ENCODE measurements at places on chromosomes 4 and X.
A peak's percentile ranks its signal among the peaks of the same experiment; 100 is the strongest.

GRCh38 chrX:41490446-41490845 lies 43.3 kb downstream of the NYX start:
- H3K36me3 ChIP-seq = no peaks in the 10 kb centered on the region
- peaks cover 9% of the 10 kb centered on the region for H3K4me1 ChIP-seq
- H3K27ac ChIP-seq = no peak overlapping the region
- no peak overlapping the region for H3K4me3 ChIP-seq
- no peaks in the 10 kb centered on the region for H3K27me3 ChIP-seq
- no peak for DNase-seq

DNA sequence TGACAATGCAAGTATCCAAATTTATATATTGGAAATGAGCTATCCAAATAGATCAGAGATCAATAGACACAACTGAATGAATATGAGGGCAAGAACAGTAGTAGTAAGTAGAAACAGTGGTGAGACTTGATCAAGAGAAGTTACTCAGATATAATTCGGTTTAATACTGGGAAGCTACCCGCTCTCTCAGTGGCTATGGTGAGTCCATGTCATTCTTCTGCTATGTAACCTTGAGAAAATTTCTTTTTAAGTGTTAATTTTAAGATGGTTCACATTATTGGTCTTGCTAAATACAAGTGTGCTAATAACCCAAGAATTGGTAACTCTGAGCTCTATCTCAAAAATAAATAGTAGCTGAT lies 53.6 kb downstream of the LEF1 start:
- no peaks in the 10 kb centered on the region for H3K4me1 ChIP-seq
- DNase-seq = no peak
- no peak overlapping the region for H3K27ac ChIP-seq
- H3K36me3 ChIP-seq = no peaks in the 10 kb centered on the region
- no peak overlapping the region for H3K4me3 ChIP-seq

- H3K36me3 ChIP-seq = no peaks in the 10 kb centered on the region
- H3K27ac ChIP-seq = peak overlapping the region; percentile 94
- H3K4me1 ChIP-seq = peaks cover 25% of the 10 kb centered on the region
- DNase-seq = no peak
These were observed 901 bp downstream of the JADE1 start for GRCh38 chr4:128810331-128810870.

DNA sequence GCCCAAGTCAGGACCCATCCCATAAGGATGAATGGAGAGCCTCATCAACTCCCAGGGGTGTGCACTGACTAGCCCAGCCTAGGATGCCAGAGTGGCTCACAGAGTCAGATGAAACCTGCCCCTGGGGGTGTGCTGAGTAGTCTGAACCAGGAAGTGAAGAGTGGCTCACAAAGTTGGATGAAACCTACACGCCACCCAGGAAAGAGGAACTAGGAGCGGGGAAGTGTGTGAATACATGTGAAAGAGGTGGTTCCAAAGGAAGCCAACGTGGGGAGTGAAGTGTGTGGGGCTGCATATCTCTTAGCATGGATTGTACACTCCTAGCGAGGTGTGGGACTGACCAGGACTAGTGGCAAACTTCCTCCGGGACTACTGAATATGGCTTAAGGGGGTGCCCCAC lies 902.1 kb upstream of the NDST4 start:
- H3K4me1 ChIP-seq = no peaks in the 10 kb centered on the region
- H3K4me3 ChIP-seq = peak overlapping the region; percentile 57
- peaks cover 9% of the 10 kb centered on the region for H3K36me3 ChIP-seq
- DNase-seq = no peak
- peaks cover 2% of the 10 kb centered on the region for H3K27me3 ChIP-seq
- peak overlapping the region; percentile 40 for H3K27ac ChIP-seq

DNA sequence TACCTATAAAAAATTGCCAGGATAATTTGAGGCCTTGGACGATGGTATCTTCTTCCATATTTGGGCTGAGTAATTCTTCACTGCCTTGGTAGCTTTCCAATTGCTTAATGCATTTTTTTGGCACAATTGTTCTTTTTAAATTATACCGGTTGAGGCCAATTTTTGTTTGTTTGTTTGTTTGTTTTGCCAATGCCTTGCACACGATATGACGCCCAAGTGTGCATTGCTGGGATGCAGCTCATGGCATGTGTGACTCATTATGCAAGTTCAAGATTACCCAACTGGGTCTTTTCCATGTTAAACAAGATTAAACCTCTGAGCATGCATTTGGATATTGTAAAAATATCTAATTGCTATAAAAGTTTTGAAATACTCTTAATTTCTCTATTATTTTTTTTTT lies 71.1 kb upstream of the KCNIP4 start:
- no peaks in the 10 kb centered on the region for H3K36me3 ChIP-seq
- H3K4me1 ChIP-seq = no peaks in the 10 kb centered on the region
- no peak overlapping the region for H3K27ac ChIP-seq
- no peak overlapping the region for H3K4me3 ChIP-seq
- H3K27me3 ChIP-seq = no peaks in the 10 kb centered on the region

GRCh38 chr4:105563352-105563751 lies 10.9 kb downstream of the ARHGEF38 start:
- no peak overlapping the region for H3K27ac ChIP-seq
- no peak for DNase-seq
- H3K4me1 ChIP-seq = no peaks in the 10 kb centered on the region
- no peak overlapping the region for H3K4me3 ChIP-seq

DNA sequence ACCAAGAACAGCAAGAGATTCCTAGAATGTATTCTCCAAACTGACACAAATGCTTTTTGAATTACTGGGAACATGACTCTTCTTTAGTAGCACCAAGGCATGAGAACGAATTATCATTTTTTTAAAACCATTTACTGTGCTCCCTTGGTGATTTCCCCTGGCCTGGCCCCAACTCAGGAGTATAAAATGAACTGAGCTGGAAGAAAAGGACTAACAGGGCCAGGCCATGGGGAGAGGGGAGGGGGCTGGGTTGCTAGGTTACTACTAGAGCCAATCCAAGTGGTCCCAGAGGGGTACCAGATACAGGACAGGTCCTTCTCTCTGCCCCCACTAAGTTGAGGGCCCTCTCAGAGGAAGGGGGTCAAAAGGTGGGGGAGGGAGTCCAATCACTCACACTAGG lies 23.1 kb downstream of the SASH3 start:
- H3K4me3 ChIP-seq = no peak overlapping the region
- H3K27ac ChIP-seq = no peak overlapping the region
- no peaks in the 10 kb centered on the region for H3K36me3 ChIP-seq
- H3K4me1 ChIP-seq = no peaks in the 10 kb centered on the region

- no peak for DNase-seq
- no peaks in the 10 kb centered on the region for H3K36me3 ChIP-seq
- no peaks in the 10 kb centered on the region for H3K4me1 ChIP-seq
- no peak overlapping the region for H3K27ac ChIP-seq
- no peak overlapping the region for H3K4me3 ChIP-seq
- no peaks in the 10 kb centered on the region for H3K27me3 ChIP-seq
These were observed 93.7 kb downstream of the FAAH2 start for GRCh38 chrX:57380026-57380796.

DNA sequence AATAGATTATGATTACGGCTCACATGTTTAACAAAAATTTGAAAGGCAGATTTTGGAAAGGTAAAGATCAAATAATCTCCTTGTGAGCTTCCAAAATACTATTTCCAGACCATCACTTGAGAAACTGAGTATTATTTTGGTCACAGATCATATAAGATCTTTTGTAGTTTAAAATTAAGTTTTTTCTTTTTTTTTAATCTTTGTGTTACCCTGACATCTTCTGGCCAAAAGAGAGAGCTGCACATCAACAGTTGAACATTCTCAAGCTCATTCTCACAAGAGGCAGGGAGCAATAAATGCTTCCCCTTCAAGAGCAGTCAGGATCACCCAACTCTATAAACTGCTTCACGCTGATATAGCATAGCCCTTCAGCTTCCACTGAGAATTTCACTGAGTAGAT lies 15.9 kb downstream of the TMEM192 start:
- DNase-seq = peak; percentile 21
- H3K4me3 ChIP-seq = no peak overlapping the region
- H3K27me3 ChIP-seq = no peaks in the 10 kb centered on the region
- H3K36me3 ChIP-seq = no peaks in the 10 kb centered on the region
